CD4-positive, alpha-beta T cell treated with Interleukin-6 for 4 hours (primary cell): ENCODE measurements at places on chromosomes 4 and X.

DNA sequence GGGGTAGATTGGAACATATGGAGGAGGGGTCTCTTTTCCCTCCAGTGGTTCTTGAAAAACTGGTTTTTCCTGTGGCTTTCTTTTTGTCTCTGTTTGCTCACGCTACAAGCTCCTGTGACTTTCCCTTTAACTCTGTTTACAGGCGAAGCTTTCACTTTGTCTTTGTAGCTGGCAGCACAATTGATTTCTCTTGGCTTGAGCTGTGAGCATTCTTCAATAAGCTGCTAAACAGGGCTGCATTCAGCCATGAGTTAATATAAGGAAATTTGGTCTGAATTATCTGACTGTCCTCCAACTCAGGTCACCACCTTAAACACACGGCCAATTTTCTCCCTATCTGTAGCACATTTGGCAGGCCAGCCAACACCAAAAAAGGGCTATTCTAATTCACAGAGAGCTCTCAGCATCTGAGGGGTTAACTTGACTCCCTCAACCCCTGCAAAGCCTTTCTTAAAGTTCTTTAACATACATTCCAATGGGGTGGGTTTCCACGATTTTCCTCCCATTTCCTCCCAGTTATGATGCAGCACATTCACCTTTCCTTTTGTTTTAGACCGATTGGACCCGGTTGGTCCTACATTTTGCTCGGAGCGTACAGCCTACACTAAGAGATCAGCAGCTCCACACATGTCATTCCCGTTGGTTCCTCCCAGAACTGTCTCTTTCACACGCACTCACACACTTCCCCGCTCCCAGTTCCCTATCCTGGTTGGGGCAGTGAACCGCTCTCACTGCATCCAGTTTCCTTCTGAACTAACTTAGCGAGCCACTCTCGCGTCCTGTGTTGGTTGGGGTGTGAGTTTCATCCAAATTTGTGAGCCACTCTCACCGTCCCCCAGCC lies 45.4 kb downstream of the UGT2A3 start:
- no peak for DNase-seq

DNA sequence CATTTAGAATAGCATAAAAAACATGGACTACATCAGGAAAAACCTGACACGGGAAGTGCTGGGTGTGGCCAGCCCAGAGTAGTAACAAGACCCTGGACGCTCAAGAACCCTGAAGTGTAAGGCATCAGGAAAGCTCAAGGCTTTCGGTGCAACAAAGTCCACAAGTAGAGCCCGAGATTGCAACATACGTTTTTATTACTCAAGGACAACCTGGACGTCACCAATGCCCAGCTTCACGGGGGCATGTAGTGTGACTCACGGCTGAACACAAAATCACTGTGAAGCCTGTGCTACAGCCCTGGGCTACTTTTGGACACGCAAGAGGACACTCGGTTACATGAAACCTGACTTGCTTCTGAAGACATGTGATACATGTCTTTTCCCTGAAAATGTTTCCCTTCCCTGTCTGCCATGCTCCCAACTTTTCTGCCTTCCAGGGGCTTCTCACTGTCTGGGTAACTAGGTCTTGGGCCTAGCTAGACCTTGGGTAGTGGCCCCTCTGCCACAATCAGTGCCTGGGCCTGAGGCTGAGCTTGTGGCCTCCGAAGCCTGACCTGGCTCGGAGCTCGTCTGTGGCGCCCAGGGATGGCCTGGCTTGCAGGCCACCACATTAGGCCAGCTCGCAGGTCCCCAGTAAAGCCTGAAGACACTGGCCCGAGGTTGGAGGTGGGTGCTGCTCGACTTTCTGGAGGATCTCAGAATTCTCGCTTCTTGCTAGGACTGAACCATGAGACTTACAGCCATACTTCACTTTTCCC lies 9.2 kb downstream of the IRAK1 start:
- no peak for DNase-seq

DNA sequence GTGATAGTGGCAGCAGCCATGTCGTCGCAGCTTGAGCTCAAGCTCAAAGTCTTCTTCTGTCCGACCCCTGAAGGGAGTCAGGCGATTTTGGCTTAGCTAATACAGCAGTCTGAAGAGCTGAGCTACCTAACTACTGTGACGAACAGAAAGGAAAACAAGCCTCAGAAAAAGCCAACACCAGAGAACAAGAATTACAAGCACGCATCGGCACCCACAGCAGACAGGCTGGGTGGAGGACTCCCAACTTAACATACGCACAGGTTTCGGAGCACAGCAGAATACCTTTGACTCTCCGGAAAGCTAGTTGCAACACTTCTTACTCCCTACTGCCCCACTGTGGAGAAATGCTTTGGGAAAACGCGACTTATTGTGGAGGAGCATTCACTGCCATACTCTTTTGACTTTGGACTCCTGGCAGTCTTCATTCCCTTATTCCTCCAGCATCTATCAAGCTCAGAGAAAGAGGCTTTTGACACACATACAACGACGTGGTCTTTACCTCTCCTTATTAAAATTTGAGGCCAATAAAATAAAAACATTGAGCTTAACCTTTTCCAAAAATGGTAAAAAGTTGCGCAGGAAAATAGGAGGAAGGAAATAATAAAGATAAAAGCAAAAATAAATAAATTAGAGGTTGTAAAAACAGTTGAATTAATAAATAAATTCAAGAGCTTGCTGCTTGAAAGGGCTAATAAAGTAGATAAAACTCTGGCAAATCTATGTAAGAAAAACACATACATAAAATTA lies 41.3 kb upstream of the GPC3 start:
- peak; percentile 36 for DNase-seq

DNA sequence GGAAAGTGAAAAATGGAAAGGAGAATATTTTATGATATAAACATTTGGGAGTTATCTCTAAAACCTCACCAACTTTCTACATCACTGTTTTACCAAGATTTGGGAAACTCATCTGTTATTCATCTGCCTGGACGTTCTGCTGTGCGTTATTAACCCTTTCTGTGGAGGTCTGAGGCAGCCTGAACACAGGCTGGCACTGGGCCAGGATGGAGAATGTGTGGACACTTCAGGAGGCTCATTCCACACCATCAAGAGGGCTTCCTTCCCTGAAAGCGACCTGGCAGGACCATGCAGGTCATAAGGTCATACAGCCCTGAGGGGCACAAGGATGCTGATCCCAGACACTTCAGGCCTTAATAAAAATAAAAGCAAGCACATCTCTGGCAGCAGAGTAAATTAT lies 31.2 kb upstream of the TMEM184C start:
- no peak for DNase-seq

GRCh38 chrX:151875270-151876026 lies 37.2 kb upstream of the MAGEA4 start:
- DNase-seq: no peak

DNA sequence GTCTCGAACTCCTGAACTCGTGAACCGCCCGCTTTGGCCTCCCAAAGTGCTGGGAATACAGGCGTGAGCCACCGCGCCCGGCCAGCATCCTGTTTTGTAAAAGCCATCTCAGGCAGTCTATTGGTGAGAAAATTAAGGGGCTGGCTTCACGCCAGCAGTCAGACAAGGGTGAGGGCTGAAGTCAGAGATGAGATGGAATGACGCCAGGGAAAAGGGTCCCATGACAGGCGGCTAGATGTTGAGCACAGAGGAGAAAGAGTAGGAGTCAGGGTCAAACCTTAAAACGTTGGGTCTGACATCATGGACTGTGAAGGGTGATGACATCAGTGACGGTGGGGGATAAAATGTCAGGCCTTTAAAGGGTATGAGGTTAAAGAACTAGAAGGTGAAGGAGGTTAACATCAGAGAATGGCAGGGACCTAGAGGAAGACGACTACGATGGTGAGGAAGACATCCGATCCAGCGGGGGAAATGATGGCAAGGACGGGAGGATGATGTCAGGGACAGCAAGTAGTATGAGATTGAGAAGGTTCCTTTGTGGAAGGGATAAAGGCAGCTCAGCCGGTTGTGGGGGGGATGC lies 504 bp upstream of the RBM3 start:
- peak; percentile 20 for DNase-seq

- DNase-seq: no peak
These were observed 79.2 kb downstream of the FBXO8 start for GRCh38 chr4:174204164-174204831.

DNA sequence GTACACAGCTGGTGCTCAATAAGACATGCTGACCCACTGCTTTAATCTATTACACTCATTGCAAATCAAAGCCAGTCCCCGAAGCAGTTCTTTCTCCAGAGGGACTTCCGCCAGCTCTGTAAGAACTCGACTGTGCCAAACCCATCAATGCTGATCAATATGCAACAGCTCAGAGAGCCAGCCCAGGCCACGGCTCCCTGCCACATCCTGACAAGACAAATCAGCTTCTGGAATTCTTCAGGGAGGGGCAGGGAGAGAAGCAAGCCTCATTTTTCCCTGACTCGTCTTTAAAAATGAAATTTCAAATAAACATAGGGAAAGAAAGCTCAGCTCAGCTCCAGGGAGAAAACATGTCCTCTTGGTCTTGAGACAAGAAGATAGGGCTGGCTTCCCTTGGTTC lies 5.3 kb upstream of the ADRA2C start:
- DNase-seq: no peak

GRCh38 chr4:98626350-98626749 lies 32.1 kb downstream of the TSPAN5 start:
- DNase-seq: peak; percentile 17

GRCh38 chr4:185582651-185583400 lies 47.5 kb upstream of the PDLIM3 start:
- DNase-seq: no peak

DNA sequence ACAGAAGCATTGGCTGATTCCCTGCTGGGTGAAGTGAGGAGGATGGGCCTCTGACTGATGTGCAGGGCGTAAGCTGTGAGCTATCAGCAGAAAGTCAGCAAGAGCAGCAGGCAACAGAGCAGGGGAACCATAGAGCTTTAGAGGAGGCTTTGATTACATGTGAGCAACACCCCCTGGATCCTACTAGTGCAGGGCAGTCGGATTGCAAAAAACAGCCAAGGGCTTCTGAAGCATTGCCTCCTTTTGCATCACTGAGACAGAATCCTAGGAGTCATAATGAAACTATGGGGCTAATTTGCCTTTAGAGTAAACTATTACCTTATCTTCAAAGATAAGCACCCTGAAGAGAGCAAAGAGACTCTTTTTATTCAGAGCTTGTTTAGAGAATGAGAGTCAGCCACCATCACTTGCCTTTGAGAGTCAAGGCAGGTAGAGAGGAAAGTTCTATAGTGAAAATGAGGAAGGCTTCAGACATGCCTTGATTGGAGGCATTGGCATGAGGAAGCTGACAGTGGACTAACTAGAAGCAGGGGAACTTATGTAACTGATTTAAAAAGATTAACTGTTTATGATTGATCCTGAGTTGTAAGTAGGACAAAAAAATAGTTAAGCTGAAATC lies 420.3 kb downstream of the PDHA2 start:
- no peak for DNase-seq

DNA sequence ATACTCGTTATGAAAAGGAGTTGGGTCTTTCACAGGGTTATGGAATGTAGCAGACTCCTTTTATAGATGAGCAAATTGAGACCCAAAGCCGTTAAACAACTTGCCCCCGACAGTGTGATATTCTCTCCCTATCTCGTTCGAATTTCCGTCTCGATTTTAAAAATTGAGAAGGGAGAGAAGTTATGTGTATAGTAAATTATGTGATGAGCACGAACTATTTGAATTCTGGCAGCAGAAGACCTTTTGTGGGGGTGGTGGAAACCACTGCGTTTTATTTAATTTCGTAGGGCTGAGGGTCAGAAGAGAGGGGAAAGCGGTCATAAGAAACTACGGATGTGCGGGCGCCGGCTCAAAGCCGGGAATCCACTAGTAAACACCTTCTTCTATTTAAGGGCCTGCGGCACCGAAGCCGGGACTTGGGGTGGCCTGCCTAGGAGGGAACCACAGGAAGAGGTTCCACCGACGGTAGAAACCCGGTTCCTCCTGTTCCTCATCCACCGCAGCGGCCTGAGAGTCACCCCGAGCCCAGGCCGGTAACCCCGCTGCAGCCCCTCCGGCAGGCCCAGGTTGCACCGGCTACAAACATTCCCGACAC lies 1.5 kb upstream of the DDX3X start:
- peak; percentile 54 for DNase-seq

DNA sequence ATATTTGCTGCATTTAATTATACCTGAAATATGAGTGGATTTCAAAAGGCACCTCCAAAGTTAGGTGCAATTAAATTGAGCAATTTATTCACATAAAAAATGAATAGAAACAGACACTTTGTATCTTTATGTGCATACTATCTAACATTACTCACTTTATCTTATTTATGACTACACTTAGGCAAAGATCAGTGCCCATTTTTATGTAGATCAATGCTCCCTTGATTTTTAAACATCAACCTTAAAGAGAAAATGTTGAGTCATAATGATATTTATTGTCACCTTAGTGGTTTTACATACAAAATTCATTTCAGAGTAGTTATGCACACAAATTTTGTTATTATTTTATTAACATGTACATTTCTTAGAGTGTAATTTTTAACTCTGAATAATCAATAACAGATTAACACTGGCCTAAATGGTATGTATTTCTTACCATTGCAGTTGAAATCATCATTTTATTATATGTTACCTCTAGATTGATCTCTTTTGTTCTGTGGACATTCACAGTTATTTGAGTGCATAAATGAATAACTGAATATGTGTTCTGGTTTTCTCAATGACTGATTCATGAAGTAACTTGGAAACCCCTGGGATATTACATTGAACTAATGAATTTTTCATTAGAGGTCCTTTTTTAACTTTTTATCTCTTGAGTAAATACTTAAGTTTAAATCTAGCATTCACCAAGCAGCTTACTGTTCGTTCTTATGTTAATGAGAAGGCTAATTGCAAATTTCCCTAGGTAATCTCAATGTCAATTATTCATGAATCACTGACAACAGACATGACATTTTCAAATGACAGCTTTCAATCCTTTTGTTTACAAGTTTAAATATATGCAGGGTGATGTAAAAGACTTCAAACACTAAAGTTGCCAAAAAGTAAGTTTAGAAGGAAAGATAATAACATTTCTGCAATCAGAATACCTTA lies 1182.0 kb upstream of the PABPC4L start:
- no peak for DNase-seq

DNA sequence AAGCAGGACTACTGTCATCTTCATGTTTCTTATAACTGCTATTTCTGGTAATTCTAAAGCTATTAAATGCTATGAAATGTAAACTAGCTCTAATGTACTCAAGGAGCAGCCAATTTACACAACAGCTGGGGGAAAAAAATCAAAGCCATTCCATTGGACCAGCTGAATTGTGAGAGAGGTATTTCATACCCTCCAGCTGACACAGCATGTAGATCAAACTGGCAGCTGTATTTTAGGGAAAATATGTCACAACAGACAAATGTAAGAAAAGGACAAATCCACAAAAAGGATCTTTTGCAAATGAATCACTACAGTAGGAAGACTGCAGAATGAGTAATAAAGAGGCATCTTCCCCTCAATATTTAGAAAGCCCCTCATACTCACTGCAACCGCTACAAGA lies 65.2 kb upstream of the FAM47B start:
- no peak for DNase-seq

GRCh38 chr4:186472948-186473347 lies 82.4 kb downstream of the MTNR1A start:
- DNase-seq: no peak

DNA sequence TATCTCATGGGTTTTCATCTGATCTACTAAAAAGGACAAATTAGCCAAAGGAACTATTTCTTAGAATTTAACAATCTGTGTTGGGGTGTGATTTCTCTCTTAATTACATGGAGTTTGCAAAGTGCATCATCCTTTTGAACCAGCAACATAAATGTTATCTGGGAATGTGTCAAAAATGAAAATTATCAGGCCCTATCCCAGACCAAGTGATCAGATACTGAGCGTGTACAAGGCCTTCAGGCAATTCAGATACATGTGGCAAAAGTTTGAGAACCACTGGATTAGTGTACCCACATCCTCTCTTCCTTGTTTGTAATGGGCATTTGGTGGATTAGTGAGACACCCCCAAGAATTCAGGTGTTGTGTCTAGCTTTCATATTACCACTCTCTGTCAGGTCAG lies 3.8 kb downstream of the SH3D19 start:
- DNase-seq: no peak
